ENCODE measurements at places on chromosomes 6 and 20. TPM values are rescaled to one million over a fixed set of nuclear protein-coding genes. Genes with fewer than 3 reads are reported as not detected.

- DNase-seq = no peak
- H3K36me3 ChIP-seq = no peaks in the 10 kb centered on the region
- peaks cover 39% of the 10 kb centered on the region for H3K27me3 ChIP-seq
Measured at GRCh38 chr20:16719421-16719820, 10.4 kb upstream of the SNRPB2 start.

DNA sequence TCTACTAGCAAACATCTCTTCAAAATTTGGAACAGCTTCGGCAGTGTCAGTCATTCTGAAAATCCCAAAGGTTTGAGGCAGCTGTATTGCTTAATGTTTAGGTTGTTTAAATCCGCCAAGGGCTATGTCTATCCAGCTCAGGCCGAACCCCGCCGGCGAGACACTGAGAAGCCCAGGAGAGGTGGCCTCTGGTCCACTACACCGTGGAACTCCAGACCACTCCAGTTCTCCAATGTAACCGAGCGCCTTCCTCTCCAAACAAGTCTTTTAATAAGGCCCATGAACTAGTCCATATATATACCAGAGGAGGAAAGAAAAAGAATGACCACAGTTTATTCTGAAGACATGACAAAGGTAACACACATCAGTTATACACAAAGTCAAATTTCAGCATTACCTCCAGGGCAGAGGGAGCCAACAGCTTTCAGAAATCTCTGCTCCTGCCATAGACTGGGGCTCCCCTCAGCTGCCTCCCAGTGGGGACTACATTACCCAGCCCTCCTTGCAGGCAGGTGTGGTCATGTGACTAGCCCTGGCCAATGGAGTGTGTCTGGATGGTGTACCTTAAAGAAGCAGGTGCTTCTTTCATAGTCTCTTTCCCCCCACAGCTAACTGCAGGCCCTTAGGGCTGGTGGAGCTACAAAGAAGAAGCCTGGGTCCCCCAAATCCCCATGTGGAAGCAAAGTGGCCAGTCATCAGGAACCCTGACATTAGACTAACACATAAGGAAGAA is at the start of gene RAMACL:
TSS of gene RAMACL (minus strand) at position 255 of the 733 bp plus-strand sequence. CDS start at position 54, 201 bp downstream.
- peak within 1 kb of the TSS; percentile 77 for H3K27ac ChIP-seq
- H3K4me3 ChIP-seq = no peak within 1 kb of the TSS
- no peaks in the 10 kb centered on the region for H3K4me1 ChIP-seq
- no peaks in the 10 kb centered on the region for H3K36me3 ChIP-seq
- DNase-seq = peak; percentile 87

Gene TRIM10
- total RNA-seq = not detected

Gene POM121L2
- total RNA-seq = not detected

Gene PTCRA
- not detected for total RNA-seq

Gene BTBD9
- 6.4 TPM for total RNA-seq

GRCh38 chr6:123655521-123656306 is 19.0 kb upstream of the TRDN start:
- no peak for DNase-seq
- H3K4me1 ChIP-seq = peaks cover 4% of the 10 kb centered on the region
- H3K4me3 ChIP-seq = no peak overlapping the region
- no peaks in the 10 kb centered on the region for H3K27me3 ChIP-seq
- no peak overlapping the region for H3K27ac ChIP-seq

GRCh38 chr6:12716298-12716916 is at the start of gene PHACTR1:
TSS of gene PHACTR1 (plus strand) at chr6:12716767.
- H3K36me3 ChIP-seq = no peaks in the 10 kb centered on the region
- no peaks in the 10 kb centered on the region for H3K27me3 ChIP-seq
- no peaks in the 10 kb centered on the region for H3K4me1 ChIP-seq
- DNase-seq = no peak
- no peak within 1 kb of the TSS for H3K27ac ChIP-seq
- no peak within 1 kb of the TSS for H3K4me3 ChIP-seq

DNA sequence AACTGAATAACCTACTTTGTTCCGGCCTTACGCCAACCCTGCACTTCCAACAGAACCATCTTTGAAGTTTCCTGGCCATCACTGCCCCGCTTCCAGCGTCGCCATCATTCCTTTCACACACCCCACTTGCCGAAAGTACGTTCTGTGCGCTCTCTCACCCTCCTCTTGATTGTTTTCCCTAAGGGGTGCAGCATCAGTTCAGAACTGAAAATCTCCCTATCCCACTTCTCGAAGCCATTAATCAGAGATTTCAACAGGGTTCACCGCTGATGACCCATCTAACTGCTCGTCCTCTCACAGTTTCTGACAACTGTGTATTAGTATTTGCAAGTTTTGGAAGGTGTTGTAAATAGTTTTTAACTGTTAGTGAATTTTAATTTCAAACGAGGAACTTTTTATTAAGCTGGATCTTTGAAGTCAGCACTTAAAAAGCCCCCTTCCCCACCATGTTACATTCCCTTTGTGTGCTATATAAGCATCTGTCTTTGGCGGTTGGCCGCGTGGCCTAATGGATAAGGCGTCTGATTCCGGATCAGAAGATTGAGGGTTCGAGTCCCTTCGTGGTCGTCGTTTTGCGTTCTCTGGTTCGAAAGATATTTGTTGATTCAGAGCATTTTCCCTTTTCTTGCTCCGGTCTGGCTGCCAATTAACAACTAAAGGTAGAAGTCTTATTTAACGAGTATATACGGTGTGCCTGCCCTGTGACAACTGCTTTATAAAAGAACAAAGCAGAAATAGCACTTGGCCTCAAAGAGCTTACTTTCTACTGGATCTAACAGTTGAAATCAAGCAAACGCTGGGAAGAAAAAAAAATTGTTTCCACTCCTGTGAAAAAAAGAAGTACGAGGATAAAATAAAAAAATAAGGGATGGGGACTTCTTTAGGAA is 42.6 kb downstream of the TRIM27 start:
- H3K27ac ChIP-seq = peak overlapping the region; percentile 22
- no peaks in the 10 kb centered on the region for H3K4me1 ChIP-seq
- no peaks in the 10 kb centered on the region for H3K36me3 ChIP-seq
- H3K4me3 ChIP-seq = peak overlapping the region; percentile 97
- peak; percentile 94 for DNase-seq

Gene EPM2A
- total RNA-seq = 7.2 TPM

Gene SYNE1
- 8.8 TPM for total RNA-seq

DNA sequence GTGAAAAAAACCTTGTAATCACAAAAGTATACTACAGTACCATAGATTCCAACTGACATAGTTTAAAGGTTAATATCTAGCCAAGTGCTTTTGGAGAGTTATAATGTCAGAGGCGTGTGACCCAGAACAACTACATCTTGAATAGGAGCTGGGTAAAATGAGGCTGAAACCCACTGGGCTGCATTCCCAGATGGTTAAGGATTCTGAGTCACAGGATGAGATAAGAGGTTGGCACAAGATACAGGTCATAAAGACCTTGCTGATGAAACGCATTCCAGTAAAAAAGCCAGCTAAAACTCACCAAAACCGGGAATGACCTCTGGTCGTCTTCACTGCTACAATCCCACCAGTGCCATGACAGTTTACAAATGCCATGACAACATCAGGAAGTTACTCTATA is 22.4 kb upstream of the KIAA0408 start:
- H3K27ac ChIP-seq = no peak overlapping the region
- no peaks in the 10 kb centered on the region for H3K27me3 ChIP-seq
- no peaks in the 10 kb centered on the region for H3K36me3 ChIP-seq
- no peak overlapping the region for H3K4me3 ChIP-seq

Gene RFX6
- total RNA-seq = 0.66 TPM

GRCh38 chr20:41065716-41066115 is 37.1 kb downstream of the TOP1 start:
- H3K4me1 ChIP-seq = no peaks in the 10 kb centered on the region
- no peak overlapping the region for H3K4me3 ChIP-seq
- H3K27ac ChIP-seq = no peak overlapping the region
- no peaks in the 10 kb centered on the region for H3K27me3 ChIP-seq

- H3K4me3 ChIP-seq = no peak overlapping the region
- no peak for DNase-seq
- no peaks in the 10 kb centered on the region for H3K36me3 ChIP-seq
Measured at GRCh38 chr20:17026346-17026745, 200.5 kb upstream of the PCSK2 start.

Gene RAB44
- not detected for total RNA-seq

DNA sequence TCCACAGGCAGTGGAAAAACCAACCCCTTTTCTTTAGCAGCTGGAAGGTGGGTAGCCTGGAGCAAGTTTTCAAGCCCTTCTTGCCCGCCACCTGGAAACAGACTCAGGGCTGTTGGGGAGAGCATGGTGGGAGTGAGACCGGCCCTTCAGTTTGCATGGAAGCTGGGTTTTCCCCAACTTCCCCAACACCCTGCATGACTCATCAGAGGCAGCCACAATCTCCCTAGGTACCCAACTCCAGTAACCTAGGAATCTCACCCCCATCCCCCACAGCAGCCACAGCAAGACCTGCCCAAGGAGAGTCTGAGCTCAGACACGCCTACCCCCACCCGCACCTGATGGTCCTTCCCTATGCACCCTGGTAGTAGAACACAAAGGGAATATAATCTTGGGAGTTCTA is 86.3 kb upstream of the IRAK1BP1 start:
- no peaks in the 10 kb centered on the region for H3K4me1 ChIP-seq
- no peaks in the 10 kb centered on the region for H3K36me3 ChIP-seq

Gene LST1
- not detected for total RNA-seq

- no peaks in the 10 kb centered on the region for H3K36me3 ChIP-seq
- no peak overlapping the region for H3K27ac ChIP-seq
- peaks cover 4% of the 10 kb centered on the region for H3K4me1 ChIP-seq
- no peaks in the 10 kb centered on the region for H3K27me3 ChIP-seq
- H3K4me3 ChIP-seq = no peak overlapping the region
Measured at GRCh38 chr20:51386586-51386985, 155.9 kb downstream of the NFATC2 start.

DNA sequence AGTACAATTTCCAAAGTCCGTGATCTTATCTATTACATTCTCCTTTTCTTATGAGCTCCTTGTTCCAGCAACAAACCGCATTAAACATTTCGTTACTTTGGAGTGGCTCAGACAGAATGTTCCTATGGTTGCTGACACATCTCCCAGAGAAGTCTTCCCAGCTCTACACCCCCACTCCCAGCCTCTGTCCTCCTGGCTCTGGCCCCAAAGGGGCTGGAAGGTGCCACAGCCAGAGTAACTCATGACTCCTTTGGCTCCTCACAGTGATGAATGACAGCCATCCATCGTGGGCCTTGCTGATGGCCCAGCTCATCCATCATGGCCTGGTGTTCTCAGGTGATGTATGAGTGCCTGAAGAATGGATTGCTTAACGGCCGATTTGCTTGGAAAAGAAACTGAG is 203.0 kb downstream of the DHX35 start:
- H3K4me3 ChIP-seq = no peak overlapping the region
- no peak overlapping the region for H3K27ac ChIP-seq
- H3K36me3 ChIP-seq = no peaks in the 10 kb centered on the region

Gene NKAIN2
- total RNA-seq = 1.8 TPM

DNA sequence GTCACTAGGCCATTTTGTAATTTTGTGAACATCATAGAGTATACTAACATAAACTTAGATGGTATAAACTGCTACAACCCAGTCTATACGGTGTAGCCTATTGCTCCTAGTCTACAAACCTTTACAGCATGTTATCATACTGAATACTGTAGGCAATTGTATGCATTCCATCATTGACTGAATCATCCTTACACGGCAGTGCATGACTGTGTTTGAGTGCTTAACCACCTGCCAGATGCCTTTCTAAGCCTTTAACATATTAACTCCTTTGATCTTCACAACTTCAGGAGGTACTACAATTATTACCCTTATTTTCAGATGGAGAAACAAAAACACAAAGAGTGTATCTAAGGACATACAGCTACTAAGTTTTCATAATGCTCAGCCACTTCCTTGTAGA is 14.0 kb downstream of the DPPA5 start:
- no peaks in the 10 kb centered on the region for H3K27me3 ChIP-seq
- no peaks in the 10 kb centered on the region for H3K4me1 ChIP-seq
- no peak for DNase-seq
- H3K4me3 ChIP-seq = no peak overlapping the region

DNA sequence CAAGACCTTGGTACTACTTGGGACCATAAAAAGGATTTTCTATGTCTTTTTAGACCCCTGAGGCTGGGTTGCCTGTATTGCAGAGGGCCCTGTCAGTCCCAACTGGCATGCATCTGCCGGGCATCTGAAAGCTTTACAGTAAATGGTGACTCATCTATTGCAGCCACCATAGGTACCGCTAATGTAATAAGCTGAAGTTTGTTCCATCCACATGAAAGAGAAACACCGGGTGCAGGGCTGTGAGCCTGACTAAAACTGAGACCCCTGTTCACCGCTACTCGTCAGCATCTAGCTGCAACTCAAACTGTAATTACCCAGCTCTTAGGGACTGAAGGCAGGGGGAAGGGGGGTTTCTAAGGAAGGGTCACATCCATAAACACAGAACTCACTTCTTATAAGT is 49.5 kb downstream of the TRERF1 start:
- no peak overlapping the region for H3K4me3 ChIP-seq
- H3K4me1 ChIP-seq = peaks cover 3% of the 10 kb centered on the region
- DNase-seq = no peak
- peaks cover 31% of the 10 kb centered on the region for H3K27me3 ChIP-seq

DNA sequence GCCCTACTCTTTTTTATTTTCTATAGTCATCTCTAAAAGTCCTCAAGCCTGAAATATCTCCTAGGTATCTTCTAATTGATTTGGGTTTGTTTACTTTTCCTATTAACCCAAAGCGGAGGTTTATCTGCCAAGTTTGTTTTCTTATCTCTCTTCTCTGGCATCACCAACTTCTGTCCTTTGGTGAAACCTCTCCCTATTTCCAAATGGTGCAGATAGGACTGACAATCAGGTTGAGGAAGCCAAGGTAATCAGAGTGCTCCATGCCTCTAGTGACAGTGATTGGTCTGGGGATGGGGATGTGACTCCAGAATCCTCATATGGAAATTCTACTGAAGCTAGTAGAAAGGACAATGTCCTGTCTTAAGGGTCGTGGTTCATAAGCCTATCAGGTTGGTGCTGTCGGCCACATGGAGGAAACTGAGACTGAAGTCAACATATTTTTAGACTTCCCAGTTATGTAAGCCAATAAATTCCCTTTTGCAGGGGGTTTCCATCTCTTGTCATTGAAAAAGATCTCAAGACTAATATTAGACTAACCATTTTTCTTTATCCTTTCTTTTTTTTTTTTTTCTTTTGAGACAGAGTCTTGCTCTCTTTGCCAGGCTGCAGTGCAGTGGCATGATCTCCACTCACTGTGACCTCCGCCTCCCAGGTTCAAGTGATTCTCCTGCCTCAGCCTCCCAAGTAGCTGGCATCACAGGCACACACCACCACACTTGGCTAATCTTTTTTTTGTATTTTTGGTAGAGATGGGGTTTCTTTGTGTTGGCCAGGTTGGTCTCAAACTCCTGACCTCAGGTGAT is 28.0 kb downstream of the KIF6 start:
- DNase-seq = no peak
- H3K27ac ChIP-seq = no peak overlapping the region
- no peaks in the 10 kb centered on the region for H3K4me1 ChIP-seq
- no peaks in the 10 kb centered on the region for H3K27me3 ChIP-seq

DNA sequence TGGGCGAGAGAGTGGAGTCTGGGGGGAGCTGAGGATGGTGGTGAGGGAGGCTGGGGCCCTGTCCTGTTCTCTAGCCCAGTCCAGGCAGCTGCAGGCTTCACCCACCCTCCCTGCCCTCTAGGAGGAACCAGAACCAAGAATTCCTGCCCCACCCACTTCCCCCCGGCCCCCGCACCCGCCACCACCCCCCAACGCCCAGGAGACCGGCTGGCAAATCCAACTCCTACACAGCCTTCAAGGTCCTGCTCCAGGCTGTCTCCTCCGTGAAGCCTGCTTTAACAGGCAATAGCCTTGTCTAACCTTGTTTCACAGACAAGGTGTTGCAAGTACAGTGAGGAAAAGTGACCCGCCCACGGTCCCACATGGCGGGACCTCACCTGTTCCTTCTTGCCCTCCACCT is 2.4 kb downstream of the SPDEF start:
- no peaks in the 10 kb centered on the region for H3K27me3 ChIP-seq
- H3K27ac ChIP-seq = no peak overlapping the region
- H3K4me1 ChIP-seq = peaks cover 10% of the 10 kb centered on the region
- no peak overlapping the region for H3K4me3 ChIP-seq
- no peak for DNase-seq

Data from endodermal cell (in vitro differentiated cells).